Stimulated activated CD4-positive, alpha-beta T cell treated with anti-CD3 and anti-CD28 coated beads, Interleukin-4, amount 100 ng/mL, for 4 hours (primary cell): ENCODE measurements at places on chromosomes 11 and 22.

- no peak for DNase-seq
These were observed 23.1 kb upstream of the RPS3 start for GRCh38 chr11:75376175-75376574.

DNA sequence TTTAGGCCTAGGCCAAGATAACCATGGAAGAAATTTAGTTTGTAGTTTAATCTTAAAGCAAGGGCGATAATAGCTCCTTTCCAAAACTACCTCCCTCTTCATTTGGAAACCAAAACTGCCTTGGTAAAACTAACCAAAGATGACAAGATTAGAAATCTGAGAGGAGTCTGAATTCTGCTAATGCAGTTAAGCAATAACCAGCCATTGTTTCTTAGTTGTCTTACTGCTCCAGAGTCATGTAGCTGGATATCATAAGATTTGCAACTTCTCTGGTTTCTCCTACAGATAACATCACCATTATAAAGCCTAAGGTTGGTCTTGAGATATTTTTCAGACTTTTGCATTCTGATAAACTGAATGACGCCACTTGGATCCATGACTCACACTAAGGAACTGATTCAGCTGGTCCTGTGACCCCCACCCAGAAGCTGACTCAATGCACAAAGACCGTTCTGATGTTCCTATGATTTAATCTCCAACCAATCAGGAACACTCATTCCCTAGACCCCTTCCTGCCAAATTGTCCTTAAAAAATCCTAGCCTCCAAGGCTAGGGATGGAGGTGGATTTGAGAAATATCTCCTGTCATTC lies 200.8 kb downstream of the LUZP2 start:
- DNase-seq, result no peak

DNA sequence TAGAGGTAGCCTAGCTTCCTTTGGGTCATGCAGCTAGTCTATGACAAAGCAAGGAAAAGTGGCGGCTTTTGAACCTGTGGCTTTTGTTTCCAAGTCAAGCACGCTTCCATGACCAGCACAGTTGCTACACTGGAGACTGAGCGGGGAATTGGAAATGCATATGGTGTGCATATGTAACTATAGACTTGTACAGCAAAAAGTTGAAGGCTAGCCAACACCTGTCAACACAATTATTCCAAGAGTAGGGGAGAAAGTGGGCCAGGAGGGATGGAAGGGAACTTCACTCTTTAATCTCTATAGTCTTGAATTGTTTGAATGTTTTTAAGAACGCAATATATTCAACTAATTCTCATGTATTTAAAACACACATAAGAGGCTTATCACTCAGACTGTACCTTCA lies 218.5 kb upstream of the CADM1 start:
- no peak for DNase-seq

- DNase-seq, result no peak
These were observed 31.1 kb downstream of the MRGPRX4 start for GRCh38 chr11:18203723-18204122.

- peak; percentile 19 for DNase-seq
These were observed 463 bp downstream of the TMEM126B start for GRCh38 chr11:85628771-85629341.

DNA sequence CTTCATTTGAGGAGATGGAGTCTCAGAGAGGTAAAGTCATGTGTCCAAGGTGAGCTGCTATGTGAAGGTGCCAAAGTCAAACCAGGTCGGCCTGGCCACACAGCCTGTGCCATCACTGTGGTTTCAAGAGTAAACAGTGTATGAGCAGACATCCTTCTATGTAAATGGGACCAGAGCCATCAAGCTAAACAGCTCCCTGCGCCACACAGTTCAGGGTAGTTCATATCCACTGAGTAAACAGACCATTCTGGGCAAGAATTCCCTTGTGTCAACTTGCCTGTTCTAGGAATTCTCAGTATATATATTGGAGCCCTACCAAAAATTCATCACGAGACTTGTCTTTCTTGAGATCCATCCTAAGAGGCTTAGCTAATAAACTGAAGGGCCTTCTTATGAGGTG lies 77.5 kb downstream of the AMOTL1 start:
- DNase-seq, result no peak

GRCh38 chr11:6554828-6555706 lies 48.3 kb downstream of the RRP8 start:
- no peak for DNase-seq
